Camera-type eye (tissue), 1 donor: ENCODE measurements at places on chromosomes 16 and 17. TPM values are rescaled to one million over a fixed set of nuclear protein-coding genes. Genes with fewer than 3 reads are reported as not detected.

Gene HOXB1
- not detected for total RNA-seq

Gene CX3CL1
- 12.3 TPM for total RNA-seq

Gene NEK8
- 3.1 TPM for total RNA-seq

Gene FNDC8
- total RNA-seq: not detected

Gene TMIGD1
- total RNA-seq: not detected

Gene PLA2G10
- not detected for total RNA-seq

Gene SLC2A4
- total RNA-seq: 5.4 TPM

Gene STAC2
- total RNA-seq: 2.1 TPM

Gene KRT222
- total RNA-seq: 11.5 TPM

Gene CLEC10A
- 3.3 TPM for total RNA-seq

Gene BAHCC1
- 34.8 TPM for total RNA-seq

Gene BOLA2
- total RNA-seq: 15.1 TPM

Gene DOC2A
- total RNA-seq: 2.7 TPM

Gene TMEM114
- total RNA-seq: 5.7 TPM

Gene ZC3H7A
- total RNA-seq: 110 TPM

Gene BEAN1
- total RNA-seq: 5.9 TPM

Gene STH
- not detected for total RNA-seq

Gene ZNF385C
- total RNA-seq: 4.0 TPM

Gene TEKT3
- 3.1 TPM for total RNA-seq

Gene GRIN2C
- total RNA-seq: 7.1 TPM

Gene SERPINF2
- total RNA-seq: 1.6 TPM

Gene SPNS2
- total RNA-seq: 22.5 TPM

Gene SPHK1
- 5.3 TPM for total RNA-seq

Gene SPEM2
- total RNA-seq: not detected

Gene CD300E
- not detected for total RNA-seq

Gene LHX1
- 2.6 TPM for total RNA-seq

Gene SARM1
- total RNA-seq: 33.6 TPM

Gene RNF222
- not detected for total RNA-seq

Gene NHERF2
- total RNA-seq: 36.8 TPM

Gene MPP2
- total RNA-seq: 24.1 TPM

Gene NRN1L
- total RNA-seq: 5.0 TPM

Gene ARSG
- 26.3 TPM for total RNA-seq

Gene ZSCAN10
- total RNA-seq: not detected

Gene TNK1
- total RNA-seq: 2.4 TPM

Gene TXNDC17
- total RNA-seq: 39.1 TPM

Gene WFIKKN2
- total RNA-seq: 8.5 TPM

Gene OR3A3
- total RNA-seq: not detected

Gene ARRB2
- total RNA-seq: 18.0 TPM

Gene TBC1D26
- total RNA-seq: 2.9 TPM

Gene RUNDC1
- 16.8 TPM for total RNA-seq

Gene TMEM220
- 6.9 TPM for total RNA-seq

Gene SLC38A8
- 6.6 TPM for total RNA-seq

Gene ZP2
- 0.33 TPM for total RNA-seq

Gene PRR35
- 2.0 TPM for total RNA-seq

Gene EIF5A
- 138 TPM for total RNA-seq

Gene ARL5C
- total RNA-seq: 1.3 TPM

Gene CSH2
- not detected for total RNA-seq

Gene PHOSPHO1
- total RNA-seq: 6.4 TPM
